Anterior cingulate cortex (tissue), 58 donors: ENCODE measurements at places on chromosomes 11 and 22.

DNA sequence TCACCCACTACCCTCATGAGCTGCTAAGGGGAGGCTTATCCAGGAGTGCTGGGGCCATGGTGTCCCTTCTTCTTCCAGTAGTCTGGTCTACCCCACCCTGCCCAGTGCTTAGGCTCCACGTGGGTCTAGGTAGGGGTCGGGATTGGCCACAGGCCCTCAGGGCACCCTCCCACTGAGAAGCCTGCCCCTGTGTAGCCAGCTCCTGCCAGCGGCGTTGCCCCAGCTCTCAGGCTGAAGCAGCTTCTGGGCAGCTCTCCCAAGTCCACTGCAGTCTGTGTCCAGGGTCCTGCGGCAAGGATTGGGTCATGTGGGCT is 24.0 kb upstream of the RIC3 start:
- DNase-seq, result no peak

DNA sequence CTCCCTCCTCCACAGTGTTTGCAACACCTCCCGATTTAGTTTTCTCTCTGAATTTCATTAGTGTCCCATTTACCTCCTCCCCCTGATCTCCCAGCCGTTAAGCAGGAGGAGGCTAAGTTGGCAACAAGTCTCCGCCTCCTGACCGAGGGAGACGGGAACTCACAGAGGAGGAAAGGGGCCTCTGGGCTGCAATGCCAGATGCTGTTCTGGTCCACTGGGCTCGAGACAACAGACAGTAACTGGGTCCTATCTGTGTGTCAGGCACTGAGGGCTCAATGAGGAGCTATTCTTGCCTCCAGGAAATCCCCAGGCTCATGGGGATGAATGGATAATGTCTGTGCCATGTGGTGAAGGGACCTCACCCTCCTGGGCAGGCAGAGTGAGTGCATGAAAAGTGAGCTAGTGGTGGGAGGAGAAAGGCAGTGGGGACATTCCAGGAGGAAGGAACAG is 228.1 kb downstream of the TENM4 start:
- DNase-seq, result no peak

DNA sequence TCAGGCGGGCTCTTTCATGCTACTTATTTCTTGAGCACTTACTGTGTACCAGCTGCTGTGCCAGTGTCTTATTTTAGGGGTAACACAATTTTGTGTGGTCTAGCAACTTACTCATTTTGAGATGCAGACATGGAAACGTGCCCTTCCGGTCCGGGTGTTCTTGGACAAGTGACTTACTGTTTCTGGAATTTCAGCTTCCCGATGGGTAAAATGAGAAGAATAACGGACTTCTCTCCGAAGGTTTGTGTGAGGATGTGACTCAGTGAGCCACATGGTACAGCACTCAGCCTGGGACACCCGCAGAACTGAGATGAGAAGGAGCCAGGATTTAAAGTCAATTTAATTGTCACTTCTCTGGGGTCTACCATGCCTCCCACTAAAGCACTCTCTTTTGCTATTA is 114.5 kb upstream of the SYT13 start:
- no peak for DNase-seq

DNA sequence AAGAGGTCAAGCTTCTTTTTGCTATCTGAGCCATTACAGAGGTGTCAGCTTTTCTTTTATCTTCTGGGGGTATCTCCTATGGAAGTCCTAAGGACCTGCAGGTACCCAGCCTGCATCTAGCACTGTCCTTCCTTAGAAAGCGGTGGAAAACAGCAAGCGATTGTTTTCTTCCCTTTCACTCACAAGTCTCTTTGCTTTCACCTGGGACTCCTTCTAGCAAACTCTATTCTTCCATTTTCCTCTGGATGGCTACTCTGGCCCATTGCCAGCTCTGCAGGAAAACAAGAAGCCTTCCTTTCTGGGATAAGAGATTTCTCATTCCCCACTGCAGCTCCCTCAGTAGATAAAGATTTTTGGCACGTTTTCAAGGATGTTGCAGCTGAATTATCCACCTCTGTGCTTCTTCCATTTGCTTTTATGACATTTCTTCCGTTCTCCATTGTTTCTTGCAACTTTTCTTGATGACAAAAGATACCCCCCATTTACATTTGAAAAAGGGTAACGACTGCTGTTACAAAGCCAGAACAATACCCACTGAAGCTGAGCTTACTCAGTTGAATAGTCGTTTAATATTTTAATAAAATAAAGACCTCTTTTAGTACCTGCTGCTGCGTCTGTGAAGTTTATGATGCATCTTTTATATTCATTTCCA is 40.2 kb upstream of the BDNF start:
- no peak for DNase-seq

- no peak for DNase-seq
Measured at GRCh38 chr11:112477581-112478317, 217.1 kb upstream of the PLET1 start.

DNA sequence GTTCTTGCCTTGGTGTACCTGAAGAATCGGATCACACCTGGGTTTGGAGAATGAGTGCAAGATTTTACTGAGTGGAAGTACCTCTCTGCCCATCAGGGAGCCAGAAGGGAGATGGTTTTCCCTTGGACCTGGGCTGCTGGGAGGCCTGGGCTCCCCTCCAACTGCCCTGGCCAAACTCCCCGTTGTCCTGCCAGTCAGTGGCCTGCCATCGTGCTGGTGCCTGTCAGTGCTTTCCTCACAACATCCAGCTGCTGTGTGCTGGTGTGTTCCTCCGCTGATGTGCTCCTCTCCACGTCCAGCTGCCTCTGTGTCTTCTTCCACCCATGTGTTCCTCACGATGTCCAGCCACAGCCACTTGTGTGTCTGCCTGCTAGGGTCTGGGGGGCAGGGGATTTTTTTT is 87.9 kb upstream of the CLPB start:
- no peak for DNase-seq

DNA sequence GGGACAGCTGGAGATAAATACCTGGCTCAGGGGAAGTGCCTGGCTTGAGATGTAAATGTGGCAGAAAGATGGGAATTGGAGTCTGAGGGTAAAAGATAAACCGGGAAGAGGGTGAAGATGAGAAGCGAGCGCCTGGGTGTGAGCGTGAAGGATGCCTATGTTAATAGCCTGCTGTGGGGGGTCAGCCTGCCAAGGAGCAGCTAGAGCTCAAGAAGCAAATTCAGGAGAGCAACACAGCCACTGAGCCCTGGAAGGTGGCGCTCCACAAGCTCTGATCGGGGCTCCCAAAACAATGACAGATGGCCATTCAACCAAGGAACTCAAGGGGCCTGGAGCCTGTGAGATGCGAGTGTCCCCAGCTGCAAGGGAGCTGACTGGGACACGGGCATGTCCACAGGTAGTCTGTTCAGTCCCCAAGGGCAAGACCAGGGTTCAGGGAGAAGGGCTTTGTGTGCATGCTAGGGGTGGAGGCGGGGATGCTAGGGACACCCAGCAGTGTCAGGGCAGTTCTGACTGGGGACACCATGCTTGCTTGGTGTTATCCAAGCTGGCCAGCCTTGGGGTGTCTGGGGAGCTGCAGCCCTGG is 2.8 kb downstream of the GSC2 start:
- DNase-seq, result no peak

GRCh38 chr11:76665921-76666351 is 4.6 kb downstream of the LRRC32 start:
- no peak for DNase-seq
